Kasumi-1 (cell line): ENCODE measurements at places on chromosomes 4 and X.
A peak's percentile ranks its signal among the peaks of the same experiment; 100 is the strongest.

DNA sequence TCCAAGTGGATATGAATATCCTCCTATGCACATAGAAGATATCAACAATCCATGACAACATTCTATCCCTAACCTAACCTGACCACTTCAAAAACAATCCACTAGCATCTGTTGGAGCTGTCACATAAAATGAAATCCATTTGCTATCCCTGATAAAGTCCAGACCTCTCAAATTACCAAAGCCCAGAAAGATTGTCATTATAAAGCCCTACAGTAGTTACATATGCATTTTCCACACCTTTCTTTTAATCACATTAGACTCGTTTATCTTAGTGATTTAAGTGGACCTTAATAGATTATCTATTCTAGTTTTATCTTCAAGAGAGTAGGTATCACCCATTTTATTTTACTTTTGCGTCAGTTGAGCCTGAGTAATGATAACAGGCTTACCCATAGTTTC is 30.6 kb downstream of the LDB2 start:
- no peak for DNase-seq

DNA sequence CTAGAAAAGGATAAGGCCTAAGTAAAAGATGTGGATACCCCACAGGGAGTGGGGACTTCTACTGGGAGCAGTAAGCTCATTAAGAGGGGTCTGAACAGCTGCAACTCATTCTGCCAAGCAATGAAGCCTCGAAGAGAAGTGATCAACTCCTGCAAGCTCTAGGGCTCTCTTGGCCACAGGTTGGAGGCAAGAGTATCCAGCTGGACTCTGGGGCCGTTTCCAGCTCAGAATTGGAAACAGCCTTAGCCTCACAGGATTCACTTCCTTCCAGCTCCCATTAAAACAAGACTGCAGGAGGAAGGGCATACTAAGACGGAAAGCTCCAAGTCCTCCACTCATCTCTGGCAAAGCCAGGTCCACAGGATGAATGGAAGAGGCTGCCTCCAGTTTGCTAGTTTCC is 126.3 kb downstream of the ATG4A start:
- DNase-seq = no peak

GRCh38 chr4:85399270-85399669 is 75.7 kb upstream of the ARHGAP24 start:
- no peak for DNase-seq

GRCh38 chrX:108186811-108187210 is 95.2 kb downstream of the ATG4A start:
- no peak for DNase-seq

DNA sequence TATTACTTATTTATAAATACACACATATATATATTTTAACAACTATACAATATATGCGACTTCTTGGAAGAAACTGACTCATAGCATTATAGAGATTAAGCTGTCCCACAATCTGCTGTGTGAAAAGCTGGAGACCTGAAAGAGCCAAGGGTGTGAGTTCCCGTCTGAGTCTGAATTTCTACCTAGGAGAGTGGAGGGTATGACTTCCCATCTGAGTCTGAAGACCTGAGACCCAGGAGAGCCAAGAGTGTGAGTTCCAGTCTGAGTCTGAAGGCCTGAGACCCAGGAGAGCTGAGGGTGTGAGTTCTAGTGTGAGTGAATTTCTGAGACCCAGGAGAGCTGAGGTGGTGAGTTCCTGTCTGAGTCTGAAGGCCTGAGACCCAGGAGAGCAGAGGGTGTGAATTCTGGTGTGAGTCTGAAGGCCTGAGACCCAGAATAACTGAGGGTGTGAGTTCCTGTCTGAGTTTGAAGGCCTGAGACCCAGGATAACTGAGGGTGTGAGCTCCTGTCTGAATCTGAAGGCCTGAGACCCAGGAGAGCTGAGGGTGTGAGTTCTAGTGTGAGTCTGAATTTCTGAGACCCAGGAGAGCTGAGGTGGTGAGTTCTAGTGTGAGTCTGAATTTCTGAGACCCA is 8.9 kb upstream of the P2RY8 start:
- DNase-seq = no peak

- DNase-seq = no peak
Observed at GRCh38 chr4:117417856-117418255, 332.5 kb upstream of the TRAM1L1 start.

GRCh38 chr4:142129931-142130330 is 493.5 kb downstream of the IL15 start:
- no peak for DNase-seq

DNA sequence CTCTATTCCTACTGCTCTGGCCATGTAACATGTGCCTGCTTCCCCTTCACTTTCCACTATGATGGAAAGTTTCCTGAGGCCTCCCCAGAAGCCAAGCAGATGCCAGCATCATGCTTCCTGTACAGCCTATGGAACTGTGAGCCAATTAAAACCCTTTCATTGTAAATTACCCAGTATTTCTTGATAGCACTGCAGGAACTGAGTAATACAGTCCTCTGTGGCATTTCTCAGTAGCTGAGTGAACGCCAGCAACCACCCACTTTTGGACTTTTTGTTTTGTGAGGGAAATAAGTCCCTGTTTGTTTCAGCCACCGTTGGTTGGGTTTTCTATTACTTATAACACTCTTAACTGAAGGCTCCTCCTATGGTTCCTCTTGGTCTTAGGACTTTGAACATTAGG is 104.1 kb downstream of the C4orf51 start:
- no peak for DNase-seq

DNA sequence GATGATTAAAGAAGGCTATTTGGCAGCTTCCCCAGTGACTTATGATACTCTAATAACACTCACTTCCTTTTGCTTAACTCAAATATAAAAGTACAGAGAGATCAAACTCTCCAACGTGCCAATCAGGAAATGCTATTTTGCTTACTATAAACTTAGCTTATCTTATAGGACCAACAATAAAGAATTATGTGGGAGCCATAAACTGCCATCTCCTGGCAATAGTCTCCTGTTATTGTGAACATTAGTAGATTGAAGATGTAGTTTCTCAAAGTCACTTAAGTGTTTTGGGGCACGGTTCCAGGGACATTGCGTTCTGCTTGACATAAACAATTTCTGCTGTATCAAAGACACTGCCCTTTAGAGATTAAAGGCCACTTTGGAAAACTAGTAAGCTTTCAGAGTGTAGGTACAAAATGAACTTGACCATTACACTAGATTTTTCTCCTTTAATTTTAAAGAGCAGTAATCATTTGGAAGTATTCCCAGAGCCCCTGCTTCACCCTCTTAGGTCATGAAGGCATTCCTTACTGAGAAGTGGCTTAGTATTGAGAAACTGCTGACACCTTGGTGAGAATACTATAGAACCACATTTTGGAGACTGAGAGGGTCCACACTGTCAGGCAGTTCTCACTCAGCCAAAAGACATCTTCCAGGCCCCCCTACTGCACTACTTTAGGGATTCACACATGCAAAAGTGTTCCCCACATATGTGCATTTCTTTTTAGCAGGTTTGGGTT is 51.9 kb downstream of the MAOA start:
- no peak for DNase-seq

- DNase-seq = no peak
Observed at GRCh38 chr4:4888695-4889094, 29.2 kb downstream of the MSX1 start.

GRCh38 chr4:89658701-89659024 is 178.3 kb downstream of the SNCA start:
- no peak for DNase-seq

DNA sequence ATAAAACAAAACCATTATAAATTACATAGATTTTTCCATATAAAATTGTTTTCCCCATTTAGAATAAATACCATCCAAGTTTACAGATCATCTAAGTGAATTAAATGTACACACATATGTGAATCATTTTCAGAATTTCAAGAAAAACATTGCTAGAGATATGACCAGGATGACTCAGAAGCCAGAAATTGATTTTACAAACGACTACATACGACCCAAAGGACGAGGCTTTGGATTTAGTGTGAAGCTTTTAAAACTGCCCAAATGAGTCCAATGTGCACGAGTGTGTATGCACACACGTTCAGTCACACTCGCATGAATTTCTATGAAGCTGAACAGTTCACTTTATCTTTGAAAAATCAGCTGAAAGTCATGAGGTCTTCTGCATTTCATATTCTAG is 37.9 kb downstream of the MFAP3L start:
- no peak for DNase-seq

- no peak for DNase-seq
Observed at GRCh38 chrX:12210971-12211370, 72.7 kb downstream of the FRMPD4 start.

DNA sequence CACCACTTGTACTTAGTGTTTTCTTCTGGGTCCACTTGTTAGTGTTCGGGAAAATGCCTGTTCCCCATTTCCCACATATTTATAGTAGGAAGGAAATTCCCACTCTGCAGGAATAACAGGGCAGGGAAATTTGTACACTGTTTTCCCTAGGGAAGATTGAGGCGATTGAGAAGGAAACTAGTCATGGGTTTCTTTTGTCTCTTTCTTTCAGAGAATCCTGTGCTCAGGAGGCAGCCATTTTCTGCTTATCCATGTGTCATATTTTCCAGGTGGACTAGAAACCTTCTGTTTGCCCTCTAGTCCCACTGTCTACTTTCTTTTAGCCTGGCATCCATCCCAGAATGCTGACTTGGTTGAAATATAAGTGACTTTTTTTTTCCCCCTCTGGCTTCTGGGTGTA is 299.1 kb upstream of the ANKRD50 start:
- no peak for DNase-seq

DNA sequence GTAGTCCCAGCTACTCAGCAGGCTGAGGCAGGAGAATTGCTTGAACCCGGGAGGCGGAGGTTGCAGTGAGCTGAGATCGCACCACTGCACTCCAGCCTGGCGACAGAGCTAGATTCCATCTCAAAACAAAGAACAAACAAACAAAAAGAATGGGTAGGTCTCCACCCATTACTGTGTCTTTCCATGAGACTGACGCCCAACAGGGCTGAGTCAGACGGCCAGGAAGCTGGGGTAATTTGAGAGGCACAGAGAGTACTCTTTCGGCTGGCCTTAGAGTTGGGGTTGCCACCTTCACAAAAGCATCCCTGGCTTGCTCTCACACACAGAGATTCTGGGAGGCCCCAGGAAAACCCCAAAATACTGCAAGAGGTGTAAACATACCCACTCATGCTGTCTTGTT is 72.0 kb upstream of the DHRSX start:
- no peak for DNase-seq

- no peak for DNase-seq
Observed at GRCh38 chr4:54731552-54731951, 73.8 kb downstream of the KIT start.

DNA sequence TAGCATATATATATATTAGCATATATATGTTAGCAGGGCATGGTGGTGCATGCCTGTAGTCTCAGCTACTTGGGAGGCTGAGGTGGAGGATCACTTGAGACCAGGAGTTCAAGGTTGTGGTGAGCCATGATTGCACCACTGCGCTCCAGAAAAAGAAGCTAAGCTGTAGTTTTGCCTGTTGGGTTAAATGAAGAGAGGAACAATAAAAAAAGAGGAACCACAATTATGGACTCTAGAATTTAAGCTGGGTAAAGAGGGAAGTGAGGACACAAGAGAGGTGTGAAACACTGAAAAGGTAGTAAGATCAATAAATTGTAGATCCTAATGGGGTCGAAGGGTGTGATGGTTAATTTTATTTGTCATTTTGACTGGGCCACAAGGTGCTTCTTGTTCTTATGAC is 40.5 kb upstream of the HSD17B10 start:
- peak; percentile 87 for DNase-seq

- DNase-seq = no peak
Observed at GRCh38 chrX:100649550-100650356, 5.8 kb downstream of the SRPX2 start.

DNA sequence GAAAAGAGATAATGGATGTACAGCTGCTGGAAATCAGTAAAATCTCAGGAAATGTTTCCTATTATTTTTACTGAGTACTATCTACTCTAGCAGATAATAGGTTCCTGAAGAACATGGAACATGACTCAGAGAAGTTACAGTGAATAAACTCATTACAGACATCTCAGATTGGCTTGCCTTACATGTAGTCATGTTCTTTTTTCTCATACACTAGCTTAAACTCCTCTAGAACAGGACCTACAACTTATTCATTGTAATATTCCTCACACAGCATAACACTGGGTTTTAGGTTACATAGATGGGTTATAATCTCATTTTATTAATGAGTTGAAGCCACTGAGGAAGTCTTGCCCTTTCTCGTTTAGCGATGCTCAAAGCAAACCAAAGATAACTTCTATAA is 86.9 kb upstream of the BMP2K start:
- DNase-seq = no peak

DNA sequence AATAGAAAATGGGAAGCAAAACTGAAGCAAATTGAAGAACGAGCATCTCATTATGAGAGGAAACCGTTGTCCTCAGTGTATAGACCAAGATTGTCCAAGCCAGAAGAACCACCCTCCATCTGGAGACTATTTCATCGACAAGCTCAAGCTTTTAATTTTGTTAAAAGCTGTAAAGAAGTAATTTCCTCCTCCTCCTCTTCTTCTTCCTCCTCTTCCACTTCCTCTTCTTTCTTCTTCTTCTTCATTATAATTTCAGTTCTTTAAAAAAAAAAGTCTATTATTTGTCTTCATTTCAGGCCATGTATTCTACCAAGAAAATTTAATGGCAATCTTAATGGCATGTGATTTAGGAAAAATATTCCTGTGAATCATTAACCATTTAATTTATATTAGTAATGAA is 7.6 kb downstream of the PRIMPOL start:
- no peak for DNase-seq

DNA sequence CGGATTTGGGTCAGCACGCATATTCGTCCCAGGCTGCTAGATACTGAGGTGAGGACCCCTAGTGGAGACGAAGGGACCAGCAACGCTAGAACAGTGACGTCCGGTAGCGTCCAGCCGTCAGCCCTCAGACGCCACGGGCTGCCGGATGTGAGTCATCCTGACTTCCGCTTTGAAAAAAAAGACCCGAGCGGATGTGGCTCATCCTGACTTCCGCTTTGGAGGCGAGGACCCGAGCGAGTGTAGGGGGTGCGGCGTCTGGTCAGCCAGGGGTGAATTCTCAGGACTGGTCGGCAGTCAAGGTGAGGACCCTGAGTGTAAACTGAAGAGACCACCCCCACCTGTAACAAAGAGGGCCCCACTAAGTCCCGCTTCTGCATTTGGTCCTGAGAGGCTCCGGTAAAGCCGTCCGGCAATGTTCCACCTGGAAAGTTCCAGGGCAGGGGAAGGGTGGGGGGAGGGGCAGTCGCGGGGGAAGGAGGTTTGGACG is at the start of gene MAGEB2:
Gene MAGEB2, plus strand, starts transcription at position 207 of the 487 bp plus-strand sequence. CDS start 3,018 bp downstream, outside the sequence.
- no peak for DNase-seq

GRCh38 chr4:75678965-75679364 is 5.8 kb upstream of the G3BP2 start:
- no peak for DNase-seq

DNA sequence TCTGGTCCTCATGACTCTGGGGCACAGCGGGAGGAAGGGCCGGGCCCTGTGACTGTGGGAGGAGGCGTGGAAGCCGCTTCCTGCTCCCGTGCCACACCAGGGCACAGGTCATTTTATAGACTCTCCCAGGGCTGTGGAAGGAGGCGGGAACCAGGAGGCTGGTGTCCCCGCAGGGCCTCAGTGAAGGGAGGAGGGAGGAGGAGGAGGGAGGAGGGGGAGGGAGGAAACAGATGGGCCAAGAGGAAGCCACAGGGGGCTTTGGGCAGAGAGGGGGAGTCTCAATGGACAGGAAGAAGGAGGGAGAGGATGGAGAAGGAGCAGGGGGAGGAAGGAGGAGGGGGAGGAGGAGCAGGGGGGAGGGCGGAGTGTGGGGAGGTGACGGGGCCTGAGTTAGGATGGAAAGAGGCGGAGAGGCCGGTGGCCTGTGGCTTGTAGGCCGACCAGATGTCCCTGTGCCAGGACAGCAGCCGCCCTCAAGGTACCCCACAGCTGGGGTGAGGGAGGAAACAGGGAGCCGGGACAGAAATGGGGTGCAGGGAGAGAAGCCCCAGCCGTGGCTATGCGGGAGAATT is 6.2 kb upstream of the PLCXD1 start:
- DNase-seq = no peak
